ENCODE measurements at places on chromosomes 3 and 15.
A peak's percentile ranks its signal among the peaks of the same experiment; 100 is the strongest.

GRCh38 chr3:46546896-46547440 is 19.1 kb downstream of the LRRC2 start:
- no peak for DNase-seq

DNA sequence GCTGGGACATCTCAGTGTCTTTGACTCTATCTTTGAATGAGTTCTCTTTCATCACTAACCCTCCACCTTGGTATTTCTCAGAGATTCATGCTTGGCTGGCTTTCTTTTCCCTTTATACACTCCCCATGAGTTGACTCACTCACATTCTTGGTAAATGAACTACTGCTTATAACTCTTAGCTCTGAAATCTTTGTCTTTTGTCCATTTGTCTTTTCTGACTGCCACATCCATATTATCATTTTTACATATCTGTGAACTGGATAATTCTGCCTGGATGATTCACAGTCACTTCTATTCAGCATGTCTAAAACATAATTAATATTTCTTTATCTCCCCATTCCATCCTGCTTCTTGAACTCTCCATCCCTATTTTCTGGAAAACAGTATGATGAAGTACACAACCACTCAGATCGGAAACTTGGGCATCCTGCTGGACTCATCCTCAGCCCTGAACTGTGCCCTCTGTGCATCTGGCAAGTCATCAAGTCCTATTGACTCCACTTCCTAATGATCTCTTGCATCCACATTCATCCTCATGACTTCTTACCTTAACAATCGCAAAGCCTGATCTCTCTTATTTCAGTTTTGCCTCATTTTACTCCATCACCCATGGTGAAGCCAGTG is 66.9 kb downstream of the KCNAB1 start:
- DNase-seq = no peak

GRCh38 chr3:150528354-150528797 is 17.9 kb downstream of the SERP1 start:
- DNase-seq = peak; percentile 5

DNA sequence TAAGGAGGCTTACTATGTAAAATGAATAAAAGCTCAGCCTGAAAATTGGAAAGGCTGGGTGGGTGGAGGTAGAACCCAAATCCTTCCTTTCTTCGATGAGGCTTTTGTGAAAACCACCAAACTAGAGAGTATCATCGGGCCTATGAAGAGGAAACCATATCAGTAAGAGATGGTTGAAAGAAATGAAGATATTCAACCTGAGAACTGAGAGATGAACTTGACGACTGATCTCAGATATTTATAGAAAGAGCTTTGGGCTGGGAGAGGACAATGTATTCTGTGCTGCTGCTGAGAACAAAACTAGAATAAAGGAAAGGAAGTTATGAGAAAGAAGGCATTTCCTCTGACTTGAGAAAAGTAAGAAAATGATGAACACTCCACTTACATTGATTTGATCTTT is 236.6 kb downstream of the KCNH8 start:
- DNase-seq = no peak

- DNase-seq = no peak
Measured at GRCh38 chr3:6601374-6601773, 259.5 kb upstream of the GRM7 start.

- DNase-seq = no peak
Measured at GRCh38 chr3:101271728-101272127, 48.6 kb downstream of the IMPG2 start.

- DNase-seq = no peak
Measured at GRCh38 chr3:120625159-120625586, 29.0 kb downstream of the NDUFB4 start.

DNA sequence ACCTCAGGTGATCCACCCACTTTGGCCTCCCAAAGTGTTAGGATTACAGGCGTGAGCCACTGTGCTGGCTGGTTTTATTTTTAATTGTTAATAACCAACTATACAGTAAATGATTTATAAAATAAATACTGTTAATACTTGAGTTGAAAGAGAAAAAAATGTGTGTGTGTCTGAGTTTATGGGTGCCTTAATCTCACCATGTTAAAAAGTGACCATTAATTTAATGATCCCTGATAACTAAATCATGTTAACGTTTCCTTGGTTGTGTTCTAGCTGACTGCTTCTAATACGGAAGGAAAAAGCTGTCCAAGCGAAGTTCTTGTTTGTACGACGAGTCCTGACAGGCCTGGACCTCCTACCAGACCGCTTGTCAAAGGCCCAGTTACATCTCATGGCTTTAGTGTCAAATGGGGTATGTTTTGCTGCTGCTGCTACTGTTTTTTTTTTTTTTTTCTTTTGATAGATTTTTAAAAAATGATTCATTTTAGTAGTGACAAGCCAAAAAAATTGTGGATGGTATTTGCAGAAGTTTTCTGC is 113.5 kb downstream of the GHSR start:
- DNase-seq = no peak

- DNase-seq = no peak
Measured at GRCh38 chr3:31218082-31218481, 314.6 kb upstream of the STT3B start.

- DNase-seq = peak; percentile 17
Measured at GRCh38 chr3:180594631-180595558, 7.1 kb upstream of the TTC14 start.

DNA sequence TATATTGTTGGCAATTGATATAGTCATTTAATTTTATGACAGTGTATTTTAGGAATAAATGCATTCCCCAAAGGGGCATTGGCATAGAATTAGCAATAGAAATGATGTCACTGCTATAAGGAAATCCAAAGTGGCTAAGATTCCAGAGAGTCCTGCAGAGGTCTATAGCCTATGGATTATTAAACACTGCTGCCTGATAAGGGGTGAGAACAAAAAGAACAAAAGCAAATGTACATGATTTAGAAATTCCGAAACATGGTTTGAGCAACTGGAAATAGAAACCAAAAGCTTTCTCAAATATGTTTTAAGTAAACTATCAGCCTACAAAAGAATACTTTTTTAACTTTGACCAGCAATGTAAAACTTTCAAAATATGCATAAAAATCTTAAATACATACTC is 280.1 kb upstream of the RASGRP1 start:
- no peak for DNase-seq

- no peak for DNase-seq
Measured at GRCh38 chr3:42692667-42693529, 7.6 kb downstream of the KLHL40 start.

- no peak for DNase-seq
Measured at GRCh38 chr15:60961541-60962485, 267.3 kb downstream of the RORA start.

DNA sequence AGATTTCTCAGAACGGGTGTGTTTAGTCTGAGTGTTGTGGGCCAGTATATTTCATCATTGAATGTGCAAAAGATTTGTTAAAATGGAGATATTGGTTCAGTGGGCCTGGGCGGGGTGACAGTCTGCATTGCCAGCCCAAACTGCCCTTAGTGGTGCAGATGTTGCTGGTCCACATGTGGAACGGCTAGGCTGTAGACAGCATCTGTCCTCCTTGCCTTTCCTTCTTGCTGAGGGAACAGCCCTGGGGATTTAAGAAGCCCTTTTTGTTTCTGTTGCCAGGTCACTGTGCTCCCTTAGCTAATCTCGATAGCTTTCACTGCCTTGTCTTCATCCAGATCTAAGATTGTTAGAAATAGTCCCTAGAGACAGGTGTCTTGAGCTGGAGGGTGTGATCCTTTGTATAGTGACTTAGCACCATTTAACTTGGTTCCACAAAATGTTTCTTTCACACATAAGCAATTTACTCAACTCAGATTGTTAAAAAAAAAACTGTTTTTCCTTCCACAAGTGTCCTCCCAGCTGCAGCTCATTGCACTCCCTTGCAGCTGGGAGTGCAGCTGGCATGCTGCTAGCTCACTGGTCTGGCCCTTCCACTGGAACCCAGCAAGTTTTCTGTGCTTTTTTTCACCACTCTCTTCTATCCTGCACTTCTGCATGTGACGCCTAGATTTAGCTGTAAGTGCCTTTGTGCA is 37.5 kb downstream of the GAP43 start:
- DNase-seq = no peak

- no peak for DNase-seq
Measured at GRCh38 chr3:125143538-125143937, 69.0 kb downstream of the SLC12A8 start.

DNA sequence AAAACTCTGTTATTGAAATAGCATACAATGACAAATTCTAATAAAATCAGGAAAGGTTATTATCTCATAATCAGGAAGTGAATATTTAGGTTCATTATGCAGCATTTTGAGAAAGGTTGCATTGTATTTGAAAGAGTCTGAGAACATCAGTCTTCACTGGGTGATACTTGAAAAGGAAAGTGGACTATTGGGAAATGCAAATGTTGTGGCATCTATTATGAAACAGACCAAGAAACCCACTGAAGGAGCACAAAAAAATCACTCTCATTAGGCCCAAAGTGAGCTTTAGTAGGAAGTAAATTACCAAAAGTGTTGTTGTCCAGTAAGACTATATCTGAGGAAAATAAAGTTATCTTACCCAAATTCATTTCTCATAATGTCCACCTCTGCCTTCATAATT is 90.8 kb downstream of the ZPLD1 start:
- no peak for DNase-seq

- DNase-seq = no peak
Measured at GRCh38 chr3:76470285-76470684, 569.6 kb upstream of the ROBO2 start.

DNA sequence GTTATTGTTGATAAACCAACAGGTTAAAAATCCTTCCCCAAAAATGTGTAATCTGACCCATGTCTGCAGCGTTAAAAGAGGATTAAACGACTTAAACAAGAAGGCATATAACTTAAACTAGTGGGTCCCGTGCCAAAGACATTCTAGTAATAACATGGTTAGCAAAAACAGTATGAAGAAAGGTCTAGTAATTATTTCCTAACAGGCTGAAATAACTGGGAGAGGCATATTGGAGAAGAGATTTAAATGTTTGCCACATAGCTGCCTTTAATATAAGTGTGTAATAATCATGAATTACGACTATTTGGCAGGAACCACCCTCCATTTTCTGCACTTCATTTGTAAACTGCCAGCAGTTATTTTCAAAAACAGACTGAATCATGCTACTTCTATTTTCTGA is 67.7 kb upstream of the CSPG5 start:
- DNase-seq = no peak

GRCh38 chr3:35640190-35641165 is 1.2 kb downstream of the ARPP21 start:
- no peak for DNase-seq

GRCh38 chr3:147200545-147200944 is 205.8 kb downstream of the ZIC4 start:
- DNase-seq = no peak

DNA sequence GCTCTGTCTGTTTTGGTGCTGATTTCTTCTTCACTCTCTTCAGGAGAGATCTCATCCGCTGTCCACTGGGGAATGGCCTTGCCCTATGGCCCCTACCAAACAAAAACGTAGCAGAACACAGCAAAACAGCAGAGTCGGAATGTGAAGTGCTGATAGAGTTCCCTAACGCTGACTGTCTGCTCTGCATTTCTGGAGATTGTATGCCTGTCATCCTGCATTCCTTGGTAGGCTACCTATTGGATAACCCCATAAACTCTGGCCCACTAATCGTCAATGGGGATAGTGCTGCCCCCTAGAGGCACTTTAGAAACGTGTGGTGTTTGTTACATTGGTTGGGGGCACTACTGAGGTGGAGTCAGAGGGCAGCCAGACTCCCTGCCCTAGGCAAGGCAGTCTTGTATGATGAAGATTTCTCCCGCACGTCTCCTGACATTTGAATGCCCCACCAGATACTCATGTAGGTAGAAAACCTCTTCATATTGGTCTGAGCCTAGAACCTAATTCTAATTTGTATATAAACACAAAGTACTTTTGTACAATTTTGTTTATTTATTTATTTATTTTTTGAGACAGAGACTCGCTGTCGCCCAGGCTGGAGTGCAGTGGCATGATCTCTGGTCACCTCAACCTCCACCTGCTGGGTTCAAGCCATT is 15.6 kb upstream of the MAGEF1 start:
- peak; percentile 76 for DNase-seq

DNA sequence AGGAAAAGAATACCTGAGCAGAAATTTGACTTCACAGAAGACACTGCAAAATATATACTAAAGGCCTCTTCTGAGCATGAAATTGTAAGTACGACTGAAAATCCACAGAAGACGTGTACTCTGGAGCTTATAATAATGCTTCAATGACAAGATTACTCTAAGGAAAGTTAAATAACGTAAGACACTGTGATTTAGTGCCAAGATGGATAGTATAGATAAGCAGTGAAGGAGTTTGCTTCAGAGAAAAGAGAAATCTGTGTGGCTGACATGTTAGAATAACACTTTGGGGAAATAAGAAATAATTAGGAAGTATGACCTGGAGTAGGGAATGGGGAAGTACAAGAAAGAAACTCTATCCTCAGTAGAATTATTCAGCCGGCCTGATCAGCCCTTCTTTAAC is 28.9 kb downstream of the ALDH1A2 start:
- DNase-seq = no peak

GRCh38 chr15:69561071-69561784 is 108.6 kb downstream of the RPLP1 start:
- no peak for DNase-seq

DNA sequence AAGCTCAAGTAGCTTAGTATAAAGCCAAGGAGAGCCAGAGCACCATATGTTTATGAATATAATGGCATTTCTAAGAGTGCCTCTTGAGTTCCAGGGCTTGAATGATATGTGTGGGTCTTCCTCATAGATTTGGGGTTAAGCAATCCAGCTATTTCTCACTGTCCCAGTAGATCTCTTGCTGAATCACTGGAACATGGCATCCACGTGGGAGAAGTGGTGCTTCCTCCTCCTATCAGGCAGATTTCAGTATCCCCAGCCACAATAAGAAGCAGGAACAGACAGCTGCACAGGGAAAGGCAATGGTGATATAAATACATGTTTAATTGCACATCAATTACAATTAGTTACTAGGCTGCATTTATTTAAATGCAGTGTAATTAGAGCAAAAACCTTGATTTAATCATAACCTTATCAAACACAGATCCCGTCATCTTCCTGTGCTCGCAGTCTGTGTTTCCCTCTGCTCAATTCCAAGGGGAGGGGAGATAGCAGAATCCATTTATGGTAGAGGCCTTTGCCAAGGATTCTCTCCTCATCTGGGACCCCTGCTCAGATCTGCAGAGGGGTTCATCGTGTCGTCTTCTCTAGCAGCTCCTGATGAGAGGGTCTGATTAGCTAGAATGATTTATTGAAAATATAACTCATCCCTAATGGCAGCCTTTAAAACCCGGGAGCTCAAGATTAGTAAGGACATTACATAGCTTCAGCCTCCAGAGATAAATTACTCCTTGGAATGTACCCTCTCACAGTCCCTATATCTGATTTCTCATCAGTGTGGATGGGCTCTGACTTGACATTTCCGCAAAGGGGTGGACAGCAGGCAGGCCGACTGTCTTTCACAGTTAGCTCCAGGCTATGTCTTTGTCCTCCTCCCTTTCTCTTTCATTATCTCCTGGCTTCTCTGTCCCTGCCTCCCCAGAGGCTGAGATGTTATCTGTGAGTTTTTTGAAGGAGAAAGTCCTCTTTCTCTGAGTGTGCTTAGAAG is 775.9 kb downstream of the AGBL1 start:
- no peak for DNase-seq

- DNase-seq = peak; percentile 51
Measured at GRCh38 chr15:42133886-42134502, 22.4 kb downstream of the PLA2G4F start.

Data from NCI-H1694 (cell line).